GM18507 (cell line): ENCODE measurements at places on chromosomes 16 and 17.

- DNase-seq = peak; percentile 74
Measured at GRCh38 chr17:40026816-40027613, 11.8 kb downstream of the CSF3 start.

GRCh38 chr16:82005027-82005830 is 6.0 kb downstream of the SDR42E1 start:
- no peak for DNase-seq

GRCh38 chr16:81390840-81391239 is 53.8 kb upstream of the CMIP start:
- DNase-seq = no peak

DNA sequence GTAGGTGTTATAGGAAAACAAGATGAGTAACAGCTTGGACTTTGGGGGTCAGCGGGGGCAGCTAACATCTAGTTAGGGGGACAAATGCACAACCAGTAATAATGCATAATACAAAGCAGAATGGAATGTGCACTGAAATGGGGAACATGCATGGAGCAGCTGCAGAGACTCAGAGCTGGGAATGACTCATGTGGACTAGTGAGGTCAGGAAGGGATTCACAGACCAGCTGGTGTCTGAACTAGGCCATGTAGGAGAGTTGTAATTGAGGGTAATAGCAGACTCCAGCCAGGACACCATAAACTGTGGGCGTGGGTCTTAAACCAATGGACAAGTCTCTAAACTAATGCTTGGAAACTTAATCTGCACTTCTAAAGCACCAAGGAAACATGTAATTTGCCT is 176.8 kb upstream of the ASIC2 start:
- DNase-seq = no peak

- no peak for DNase-seq
Measured at GRCh38 chr17:58229881-58230280, 8.5 kb upstream of the LPO start.

GRCh38 chr16:30186782-30187555 is 3.6 kb downstream of the CORO1A start:
- DNase-seq = no peak

DNA sequence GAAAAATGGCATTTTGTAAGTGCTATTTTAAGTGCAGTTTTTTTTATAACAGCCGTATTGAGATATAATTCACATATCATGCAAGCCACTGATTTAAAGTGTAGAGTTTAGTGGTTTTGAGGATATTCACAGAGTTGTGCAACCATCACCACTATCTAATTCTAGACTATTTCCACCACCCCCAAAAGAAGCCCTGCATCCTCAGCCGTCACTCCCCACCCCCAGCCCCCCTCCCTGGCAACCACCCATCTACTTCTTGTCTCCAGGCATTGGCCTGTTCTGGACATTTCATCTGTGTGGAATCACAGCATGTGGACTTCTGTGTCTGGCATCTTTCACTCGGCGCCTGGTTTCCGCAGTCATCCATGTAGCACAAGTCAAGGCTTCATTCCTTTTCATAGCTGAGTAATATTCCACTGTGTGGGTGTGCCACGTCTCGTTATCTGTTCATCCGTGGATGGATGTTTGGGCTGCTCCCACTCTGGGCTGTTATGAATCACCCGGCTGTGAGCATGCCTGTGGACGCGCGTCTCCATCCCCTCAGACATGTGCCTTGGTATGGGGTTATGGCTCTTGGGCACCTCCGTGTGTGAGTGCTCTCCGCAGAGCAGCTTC is 138.4 kb upstream of the CIBAR2 start:
- no peak for DNase-seq

DNA sequence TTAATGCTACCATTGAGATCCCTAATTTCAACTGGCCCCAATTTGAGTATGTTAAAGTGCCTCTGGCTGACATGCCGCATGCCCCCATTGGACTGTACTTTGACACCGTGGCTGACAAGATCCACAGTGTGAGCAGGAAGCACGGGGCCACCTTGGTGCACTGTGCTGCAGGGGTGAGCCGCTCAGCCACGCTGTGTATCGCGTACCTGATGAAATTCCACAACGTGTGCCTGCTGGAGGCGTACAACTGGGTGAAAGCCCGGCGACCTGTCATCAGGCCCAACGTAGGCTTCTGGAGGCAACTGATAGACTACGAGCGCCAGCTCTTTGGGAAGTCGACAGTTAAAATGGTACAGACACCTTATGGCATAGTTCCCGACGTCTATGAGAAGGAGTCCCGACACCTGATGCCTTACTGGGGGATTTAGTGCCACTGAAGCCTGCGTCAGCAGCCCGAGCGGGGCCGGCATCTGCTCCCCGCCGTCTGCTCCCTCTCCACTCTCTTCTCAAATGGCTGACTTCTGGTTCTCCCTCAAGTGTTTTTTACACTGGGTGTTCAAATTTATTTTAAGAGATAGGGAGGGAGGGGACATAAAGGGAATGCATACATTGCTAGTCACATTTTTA is 22.9 kb downstream of the DUSP14 start:
- DNase-seq = no peak

DNA sequence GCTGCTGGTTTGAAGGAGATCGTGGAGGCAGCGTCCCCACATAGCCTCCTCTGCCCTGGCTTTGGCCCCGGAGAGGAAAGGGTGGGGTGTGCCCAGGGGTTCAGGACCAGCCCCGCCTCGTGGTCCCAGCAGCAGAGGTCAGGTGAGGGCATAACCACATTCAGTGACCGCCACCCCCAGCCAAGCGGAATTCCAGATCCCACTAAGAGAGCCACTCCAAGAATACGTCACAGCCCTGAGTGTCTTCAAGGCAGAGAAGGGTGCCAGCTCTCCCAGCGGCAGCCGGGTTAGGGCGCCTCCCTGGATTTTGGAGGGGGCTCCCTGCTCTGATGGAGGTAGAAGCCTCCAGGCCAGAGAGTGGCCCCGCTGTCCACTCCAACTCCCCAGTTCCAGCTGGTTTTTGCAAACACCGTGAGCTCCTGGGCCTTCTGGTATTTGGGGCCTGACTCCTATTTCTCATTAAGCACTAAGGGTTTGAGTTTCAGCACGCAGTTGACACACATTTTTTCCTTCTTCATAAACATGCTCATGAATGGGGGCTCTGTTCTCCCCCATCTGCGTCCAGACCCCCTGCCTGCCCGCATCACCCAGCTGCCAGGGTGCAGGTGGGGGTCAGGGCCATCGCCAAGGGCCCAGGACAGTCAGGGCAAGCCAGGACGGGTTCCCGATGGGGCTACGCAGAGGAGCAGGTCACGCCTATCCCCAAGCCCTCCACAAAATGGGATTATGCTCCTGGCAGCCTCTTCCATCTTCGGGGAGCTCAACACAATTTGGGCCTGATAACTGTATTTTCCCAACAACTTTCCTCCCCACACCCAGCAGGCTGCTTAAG is 98.4 kb upstream of the PLCG2 start:
- no peak for DNase-seq

DNA sequence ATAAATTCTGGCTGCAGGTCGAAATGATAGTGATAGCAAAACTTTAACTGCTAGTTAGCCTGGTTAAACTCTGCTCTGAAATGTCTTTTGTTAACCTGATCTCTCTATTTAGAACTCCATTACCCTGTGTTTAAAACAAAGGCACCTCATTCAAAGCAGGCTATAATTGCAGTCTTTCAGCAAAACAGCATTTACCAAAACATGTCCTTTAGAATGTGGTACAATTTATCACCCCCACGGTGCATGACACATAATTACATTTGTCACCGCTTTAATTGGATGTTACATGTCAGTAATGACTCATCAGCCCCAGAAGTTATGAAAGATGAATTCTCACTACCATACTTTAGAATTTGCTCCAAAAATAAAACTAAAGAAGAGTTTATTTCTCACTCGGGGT is 295.4 kb downstream of the TOX3 start:
- no peak for DNase-seq

DNA sequence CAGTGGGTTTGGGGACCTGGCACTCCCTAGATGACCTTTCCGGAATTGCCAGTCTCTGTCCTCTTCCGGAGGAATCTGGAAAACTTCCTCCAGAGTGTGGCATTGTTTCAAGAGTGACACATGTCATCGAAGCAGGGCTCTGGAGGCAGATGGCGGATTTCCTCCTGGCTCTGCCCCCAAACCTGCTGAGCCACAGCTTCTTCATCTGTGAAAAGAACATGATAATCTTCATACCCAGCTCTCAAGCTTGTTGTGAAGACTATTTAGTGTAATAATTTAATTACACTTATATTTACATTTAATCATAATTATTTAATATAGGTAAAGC is 19.7 kb upstream of the TEX2 start:
- no peak for DNase-seq

GRCh38 chr17:27303734-27304133 is 9.8 kb downstream of the WSB1 start:
- DNase-seq = no peak

DNA sequence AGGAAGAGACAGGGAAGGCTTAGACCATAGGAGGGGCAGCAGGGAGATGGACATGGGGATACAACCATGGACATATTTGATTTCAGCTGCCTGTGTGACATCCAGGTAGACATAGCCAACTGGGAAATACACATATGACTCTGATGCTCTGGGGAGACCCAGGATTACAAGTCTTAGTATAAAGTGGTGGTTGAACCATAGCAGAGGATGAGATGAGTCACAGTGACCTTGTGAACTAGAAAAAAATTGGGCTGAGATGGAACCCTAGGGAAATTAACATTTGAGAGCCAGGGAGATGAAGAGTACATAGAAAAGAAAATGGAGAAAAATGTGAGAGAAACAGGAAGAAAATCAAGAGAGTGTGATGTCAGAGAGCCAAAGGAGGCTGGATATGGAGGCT is 10.2 kb downstream of the MARCHF10 start:
- no peak for DNase-seq

- no peak for DNase-seq
Measured at GRCh38 chr16:69223882-69224281, 36.9 kb downstream of the SNTB2 start.

GRCh38 chr17:57739402-57740234 is 5.5 kb downstream of the CCDC182 start:
- no peak for DNase-seq

DNA sequence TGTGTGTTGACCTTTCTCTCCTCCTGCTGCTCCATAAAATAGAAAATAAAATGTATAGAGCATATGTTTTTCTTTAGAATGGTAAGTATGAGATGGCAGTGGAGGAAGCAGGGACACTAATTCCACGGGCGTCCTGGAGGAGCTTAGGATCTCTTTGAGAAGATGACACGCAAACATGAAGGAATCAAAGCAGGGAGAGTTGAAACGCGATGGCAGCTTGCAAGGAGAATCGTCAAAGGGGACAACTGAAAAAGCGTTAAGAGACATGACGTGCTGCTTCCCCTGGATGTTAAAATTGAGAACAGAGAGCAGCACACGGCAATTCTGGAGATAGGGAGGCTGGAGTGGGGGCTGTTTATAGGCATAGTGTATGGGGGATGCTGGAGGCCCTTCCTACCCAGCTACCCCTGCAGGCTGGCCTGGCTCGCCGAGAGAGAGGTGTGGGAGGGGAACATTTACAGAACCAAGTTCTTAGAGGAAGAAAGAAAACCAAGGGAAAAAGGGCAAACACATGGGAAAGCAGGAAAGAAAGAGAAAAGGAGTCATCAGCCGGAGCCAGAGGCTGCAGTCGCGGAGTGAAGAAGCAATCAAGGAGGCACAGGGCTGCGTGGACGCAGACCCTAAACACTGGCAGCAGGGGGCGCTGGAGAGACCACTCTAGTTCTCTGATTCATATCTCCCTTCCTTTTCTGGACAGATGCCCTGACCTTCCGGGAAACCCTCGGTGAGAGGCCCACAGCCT is 55.8 kb downstream of the MYH13 start:
- DNase-seq = peak; percentile 55

- DNase-seq = peak; percentile 29
Measured at GRCh38 chr16:4115209-4115948, 863 bp downstream of the ADCY9 start.

- no peak for DNase-seq
Measured at GRCh38 chr17:75404223-75404730, 1.2 kb downstream of the GRB2 start.

DNA sequence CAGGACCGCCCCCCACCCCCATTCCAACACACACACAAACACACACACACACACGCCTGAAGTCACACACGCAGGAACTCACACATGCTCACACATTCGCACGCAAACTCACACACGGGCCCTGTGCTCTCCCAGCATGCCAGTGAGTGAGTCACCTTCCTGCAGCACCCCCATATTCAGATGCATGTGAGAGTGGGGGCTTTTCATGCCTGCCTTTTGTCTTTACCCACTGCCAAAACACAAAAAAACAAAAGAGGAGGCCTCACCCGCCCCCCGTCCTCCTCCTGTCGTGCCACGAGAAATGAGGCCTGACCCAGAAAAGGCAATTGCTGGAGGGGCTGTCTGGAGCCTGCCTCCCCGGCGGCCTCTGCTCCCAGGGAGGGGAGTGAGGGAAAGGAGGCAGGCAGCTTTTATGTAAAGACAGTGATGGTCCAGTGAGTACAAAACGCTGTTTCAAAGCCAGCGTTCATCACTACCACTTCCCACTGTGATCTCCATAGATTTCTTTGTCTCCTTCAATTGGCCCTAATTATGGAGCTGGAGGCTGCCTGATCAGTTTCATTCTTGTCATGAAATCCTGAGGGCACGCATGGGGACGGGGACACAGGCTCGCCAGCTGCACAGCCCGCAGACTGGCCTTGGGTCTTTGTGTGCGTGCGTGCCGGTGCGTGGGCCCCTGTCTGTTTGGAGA is 29.5 kb upstream of the GSE1 start:
- no peak for DNase-seq

GRCh38 chr16:50627419-50627818 is 53.7 kb downstream of the SNX20 start:
- no peak for DNase-seq

DNA sequence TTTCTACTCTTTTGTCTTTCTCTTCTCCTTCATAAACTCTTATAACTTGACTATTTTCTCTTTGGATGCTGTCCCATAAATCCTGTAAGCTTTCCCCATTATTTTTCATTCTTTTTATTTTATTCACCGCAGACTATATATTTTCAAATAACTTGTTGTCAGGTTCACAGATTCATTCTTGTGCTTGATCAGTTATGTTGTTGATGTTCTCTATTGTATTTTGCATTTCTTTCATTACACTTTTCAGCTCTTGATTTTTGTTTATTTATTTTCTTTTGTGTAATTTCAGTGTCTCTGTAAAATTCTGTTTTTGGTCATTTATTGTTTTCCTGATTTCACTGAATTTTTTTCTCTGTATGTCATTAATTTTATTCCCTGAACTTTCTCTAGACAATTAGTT is 49.2 kb downstream of the EFCAB13 start:
- DNase-seq = no peak

- no peak for DNase-seq
Measured at GRCh38 chr16:85615014-85615851, 2.1 kb downstream of the GSE1 start.

DNA sequence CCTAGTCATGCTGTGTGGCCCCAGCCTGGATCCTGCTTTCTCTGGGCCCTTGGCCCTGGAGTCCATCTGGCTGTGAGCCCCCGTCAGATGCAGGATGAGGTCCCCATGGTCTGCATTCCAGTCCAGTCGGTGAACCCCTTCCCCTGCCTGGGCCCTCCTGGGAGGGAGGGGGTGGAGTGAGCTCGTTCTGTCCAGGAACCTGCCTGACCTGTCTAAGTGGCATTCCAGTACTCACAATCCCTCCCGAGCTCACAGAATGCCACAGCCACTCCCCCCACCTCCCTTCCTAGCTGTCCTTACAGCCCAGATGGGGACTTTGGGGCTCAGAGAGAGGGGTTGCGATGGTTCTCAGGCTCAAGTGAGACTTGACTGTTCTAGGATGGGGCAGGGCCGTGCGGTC is 15.5 kb downstream of the SPNS2 start:
- DNase-seq = no peak
